ENCODE measurements at places on chromosomes 4 and X.
A peak's percentile ranks its signal among the peaks of the same experiment; 100 is the strongest.

DNA sequence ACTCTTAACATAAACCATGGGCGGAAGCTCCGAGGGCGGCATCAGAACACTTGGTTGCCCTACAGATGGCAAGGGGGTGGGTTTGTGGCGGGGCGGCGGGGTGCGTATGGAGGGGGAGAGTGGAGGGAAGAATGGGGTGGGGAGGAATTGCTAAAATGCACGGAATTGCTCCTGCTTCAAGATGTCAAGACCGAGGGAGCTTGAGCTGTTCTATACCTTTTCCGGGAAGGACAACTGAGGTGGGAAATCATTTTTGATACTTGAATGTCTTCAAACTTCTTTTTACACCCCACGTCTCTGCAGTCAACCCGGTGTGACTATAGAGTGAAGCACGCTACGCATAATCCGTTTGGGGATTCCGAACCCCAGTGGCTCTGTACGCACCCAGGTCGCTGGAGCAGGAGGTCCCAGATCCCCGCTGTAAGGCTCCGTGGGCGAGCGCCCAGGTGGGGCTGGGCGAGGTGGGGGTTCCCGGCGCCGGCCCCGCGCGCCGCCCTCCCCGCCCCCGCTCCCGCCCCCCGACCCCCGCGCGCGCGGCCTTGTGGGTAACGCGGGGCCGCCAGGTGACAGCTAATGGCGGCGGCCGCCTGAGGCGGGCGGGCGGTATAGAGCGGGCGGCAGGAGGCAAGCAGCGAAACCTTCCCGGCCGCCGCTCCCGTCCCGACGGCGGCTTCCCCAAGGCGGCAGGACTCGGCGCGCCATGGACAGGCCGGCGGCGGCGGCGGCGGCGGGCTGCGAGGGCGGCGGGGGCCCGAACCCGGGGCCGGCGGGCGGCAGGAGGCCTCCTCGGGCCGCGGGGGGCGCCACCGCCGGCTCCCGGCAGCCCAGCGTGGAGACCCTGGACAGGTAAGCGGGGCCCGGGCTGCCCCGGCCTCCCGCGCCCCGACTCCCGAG, at the start of gene MTMR1:
Gene MTMR1, plus strand, starts transcription at position 566 of the 894 bp plus-strand sequence. Its CDS starts 135 bp downstream, at position 701.
- DNase-seq: no peak

GRCh38 chr4:6815029-6815836, 32.7 kb downstream of the KIAA0232 start:
- DNase-seq: no peak

DNA sequence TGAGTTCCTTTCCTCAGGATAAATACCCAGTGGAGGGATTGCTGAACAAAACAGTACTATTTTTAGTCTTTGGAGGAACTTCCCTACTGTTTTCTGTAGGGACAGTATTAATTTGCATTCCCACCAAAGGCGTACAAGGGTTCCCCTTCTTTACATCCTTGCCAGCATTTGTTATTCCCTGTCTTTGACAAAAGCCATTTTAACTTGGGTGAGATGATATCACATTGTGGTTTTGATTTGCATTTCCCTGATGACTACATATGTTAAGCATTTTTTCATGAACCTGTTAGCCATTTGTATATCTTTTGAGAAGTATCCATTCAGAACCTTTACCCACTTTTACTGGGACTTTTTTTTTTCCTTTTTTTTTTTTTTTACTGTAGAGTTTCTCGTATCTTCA, 126.2 kb upstream of the ANXA10 start:
- no peak for DNase-seq

DNA sequence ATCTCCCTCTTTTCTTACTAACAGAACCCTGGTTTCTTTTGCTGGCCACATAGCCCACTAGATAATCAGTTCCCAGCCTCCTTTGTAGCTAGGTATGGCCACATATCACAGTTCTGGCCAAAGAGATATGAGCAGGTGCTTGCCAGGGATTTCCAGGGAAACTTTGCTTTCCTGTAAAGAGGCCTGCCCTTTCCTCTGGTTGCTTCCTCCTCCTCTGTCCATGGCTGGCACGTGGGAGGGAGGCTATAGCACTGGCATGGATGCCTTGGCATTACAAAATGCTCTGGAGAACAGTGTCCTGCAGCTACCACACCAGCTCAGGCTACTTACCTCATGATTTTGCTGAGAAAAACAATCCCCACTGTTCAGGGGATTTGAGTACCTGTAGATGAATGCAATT, 27.5 kb downstream of the RAB33B start:
- DNase-seq: no peak

DNA sequence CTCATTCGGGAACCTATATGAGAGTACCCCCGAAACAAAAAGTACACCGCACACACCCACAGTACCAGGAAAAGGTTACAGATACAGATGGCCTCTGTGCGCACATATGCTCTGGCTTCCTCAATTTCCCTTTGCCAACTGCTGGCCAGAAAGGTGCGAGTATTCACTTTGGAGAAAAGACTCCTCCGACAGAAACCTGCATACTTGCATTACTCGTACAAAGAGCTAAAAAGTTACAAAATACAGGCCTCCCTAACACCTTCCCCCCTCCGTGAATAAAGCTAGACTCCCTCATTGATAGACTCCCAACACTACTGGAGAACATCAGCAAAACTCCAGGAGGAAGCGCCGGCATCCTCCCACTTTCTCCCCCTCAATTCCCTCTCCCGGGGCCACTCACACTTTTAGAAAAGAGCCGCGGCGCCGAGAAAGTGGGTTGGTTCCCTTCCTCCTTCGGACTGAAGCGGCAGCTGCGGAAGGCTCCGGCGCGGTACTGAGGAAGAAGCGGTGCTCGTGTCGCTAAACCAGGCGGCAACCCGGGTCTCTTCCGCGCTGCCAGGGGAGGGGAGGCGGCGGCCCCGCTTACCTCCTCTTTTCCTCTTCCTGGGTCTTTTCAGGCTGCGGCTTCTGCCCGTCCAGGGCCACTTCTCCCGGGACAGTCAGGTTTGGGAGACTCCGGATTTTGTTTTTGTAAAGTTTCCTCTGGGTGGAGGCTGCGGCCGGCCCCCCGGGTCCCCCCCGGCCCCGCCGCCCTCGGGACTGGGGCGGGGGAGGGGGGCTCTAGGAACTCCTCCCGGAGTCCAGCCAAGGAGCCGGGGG, 1.1 kb downstream of the FBXW7 start:
- DNase-seq: no peak

- no peak for DNase-seq
Observed at GRCh38 chr4:143396695-143397094, 60.0 kb downstream of the GAB1 start.

DNA sequence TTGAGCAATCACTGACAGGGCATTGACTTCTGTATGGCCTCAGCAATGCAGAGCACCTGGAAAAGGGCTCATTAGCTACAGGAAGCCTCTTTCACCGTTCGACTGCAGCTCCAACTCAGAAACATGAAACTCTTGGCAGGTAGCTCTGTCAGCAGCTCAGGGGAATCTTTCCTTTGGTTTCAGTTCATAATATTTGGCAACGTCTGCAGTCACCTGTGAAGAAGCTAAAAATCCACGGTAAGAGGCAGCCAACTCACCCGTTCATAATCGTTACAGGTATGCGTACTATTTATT, 354.9 kb downstream of the CAMK2D start:
- no peak for DNase-seq

- DNase-seq: no peak
Observed at GRCh38 chr4:16169490-16169889, 56.8 kb downstream of the TAPT1 start.

- DNase-seq: no peak
Observed at GRCh38 chr4:153326513-153326912, 18.0 kb upstream of the MND1 start.

GRCh38 chr4:68249434-68249833, 3.9 kb upstream of the TMPRSS11B start:
- DNase-seq: no peak

- no peak for DNase-seq
Observed at GRCh38 chr4:104763554-104764222, 269.0 kb upstream of the CXXC4 start.

DNA sequence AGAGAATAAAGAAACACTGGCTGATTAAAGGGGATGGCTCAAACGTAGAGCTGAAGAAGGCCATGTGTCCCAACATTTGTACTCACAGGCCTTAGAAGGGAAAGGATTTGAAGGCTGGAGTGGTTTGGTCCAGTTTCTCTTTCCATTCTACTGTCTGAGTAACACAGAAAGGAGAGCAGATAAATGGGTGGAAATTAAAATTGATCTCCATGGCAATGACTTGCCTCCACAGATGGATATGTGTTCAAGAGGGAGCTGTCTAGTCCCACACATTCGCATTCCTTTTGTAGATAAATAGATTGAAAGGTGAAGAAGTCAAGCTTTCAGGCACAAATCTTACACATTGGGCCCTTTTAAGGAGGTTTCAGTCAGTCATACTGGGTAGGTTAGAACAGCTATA, 74.6 kb downstream of the DOCK11 start:
- DNase-seq: no peak

DNA sequence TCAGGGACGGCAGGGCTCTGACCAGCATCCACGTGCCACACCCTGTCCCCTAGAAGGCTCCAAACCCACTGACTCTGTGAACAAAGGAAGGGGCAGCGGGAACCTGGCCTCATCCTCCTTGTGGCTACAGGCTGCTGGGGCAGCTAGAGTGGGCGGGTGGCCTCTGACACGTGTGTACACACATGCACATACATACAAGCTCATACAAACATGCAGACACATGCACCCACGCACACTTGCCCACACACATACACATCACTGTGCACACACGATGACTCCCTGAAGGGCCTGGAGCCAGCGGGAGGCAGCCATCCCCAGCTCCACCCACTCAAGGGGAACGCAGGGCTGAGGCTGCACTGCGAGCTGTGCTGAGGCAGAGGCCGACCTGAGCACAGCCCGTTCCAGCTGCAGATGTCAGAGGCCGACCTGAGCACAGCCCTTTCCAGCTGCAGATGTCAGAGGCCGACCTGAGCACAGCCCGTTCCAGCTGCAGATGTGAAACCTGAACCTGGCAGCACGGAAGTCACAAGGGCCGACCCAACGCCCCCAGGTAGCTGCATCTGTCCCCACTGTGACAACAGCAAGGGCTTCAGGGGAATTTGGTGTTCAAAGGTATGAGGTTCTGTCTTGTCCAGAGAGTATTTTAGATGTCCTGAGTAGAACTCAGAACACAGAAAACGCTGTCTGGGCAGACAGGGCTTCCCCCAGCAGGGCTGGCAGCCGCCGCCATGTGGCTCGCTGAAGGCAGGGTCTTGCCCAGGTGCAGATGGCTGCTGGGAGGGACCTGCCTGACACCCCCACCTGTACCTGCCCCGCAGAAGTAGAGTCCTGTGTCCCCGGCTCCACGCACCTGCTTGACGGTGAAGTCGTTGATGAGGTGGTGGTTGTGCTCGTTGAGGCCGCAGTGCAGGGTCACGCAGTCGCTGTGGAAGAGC, 33.5 kb downstream of the CTBP1 start:
- no peak for DNase-seq

GRCh38 chr4:152971053-152971452, 34.9 kb downstream of the FHDC1 start:
- DNase-seq: no peak

GRCh38 chr4:126664839-126665238, 967.9 kb upstream of the INTU start:
- no peak for DNase-seq

GRCh38 chr4:57498251-57498650, 388.1 kb upstream of the IGFBP7 start:
- DNase-seq: no peak

DNA sequence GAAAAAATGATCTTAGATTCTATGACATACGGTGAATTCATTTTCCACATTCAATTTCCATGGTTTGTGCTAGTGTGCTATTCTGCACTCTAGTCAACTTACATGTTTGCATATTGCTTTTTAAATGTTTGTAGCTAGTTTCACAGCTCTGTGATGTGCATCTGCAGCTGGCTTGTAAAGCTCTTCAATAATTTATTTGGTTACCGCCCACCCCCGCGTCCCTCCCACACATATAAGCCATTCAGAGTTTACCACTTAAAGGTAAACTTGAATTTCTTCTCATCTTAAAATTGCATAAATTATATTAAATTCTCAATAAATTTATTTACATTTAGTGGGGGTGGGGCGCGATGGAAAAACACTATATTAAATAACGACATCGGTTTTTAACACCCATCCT, 291 bp upstream of the NBDY start:
- no peak for DNase-seq

- no peak for DNase-seq
Observed at GRCh38 chrX:101736651-101737050, 77.0 kb upstream of the ARMCX2 start.

DNA sequence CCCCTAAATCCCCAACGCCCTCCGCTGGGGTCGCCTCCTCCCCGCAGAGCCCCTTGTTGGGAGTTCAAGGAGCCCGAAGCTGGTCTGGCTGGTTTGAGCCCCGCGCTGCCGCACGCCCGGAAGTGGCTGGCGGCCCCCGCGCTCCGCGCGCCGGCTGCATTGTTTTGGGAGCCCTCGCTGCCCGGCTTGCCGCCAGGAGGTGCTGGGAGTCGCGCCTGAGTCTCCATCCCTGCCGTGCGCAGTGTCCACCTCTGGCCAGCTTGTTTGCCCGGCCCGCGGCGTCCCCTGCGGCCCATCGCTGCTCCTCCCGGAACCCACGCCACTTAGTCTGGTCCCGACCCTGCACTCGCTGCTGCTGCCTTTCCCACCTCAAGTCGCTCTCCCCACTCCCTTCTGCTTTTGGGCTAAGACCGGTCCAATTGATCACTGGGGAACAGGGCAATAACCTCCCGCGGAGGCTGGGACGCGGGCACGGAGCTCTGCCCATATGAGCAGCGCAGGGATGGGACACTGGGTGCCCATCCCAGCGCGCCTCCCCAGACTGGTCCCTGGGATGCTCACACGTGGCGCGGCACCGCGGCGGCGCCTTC, 2.2 kb upstream of the SFRP2 start:
- DNase-seq: no peak

DNA sequence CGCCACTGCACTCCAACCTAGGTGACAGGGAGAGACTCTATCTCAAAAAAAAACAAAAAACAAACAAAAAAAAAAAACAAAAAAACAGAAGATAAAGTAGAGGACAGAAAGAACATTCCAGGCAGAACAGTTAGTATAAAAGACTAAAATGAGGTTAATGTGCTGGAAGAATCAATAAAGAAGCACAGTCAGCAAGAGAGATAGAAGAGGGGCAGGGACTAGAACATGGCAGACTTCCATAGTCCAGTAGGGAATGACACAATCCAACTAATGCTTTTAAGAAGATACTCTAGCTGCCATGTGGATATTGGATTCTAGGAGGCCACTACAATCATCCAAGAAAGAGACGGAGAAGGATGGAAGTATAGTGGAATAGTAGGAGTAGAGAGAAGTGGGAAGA, 11.6 kb downstream of the ADGRG2 start:
- DNase-seq: no peak

GRCh38 chrX:38859602-38860001, 58.3 kb downstream of the MID1IP1 start:
- no peak for DNase-seq

- peak; percentile 16 for DNase-seq
Observed at GRCh38 chr4:75916091-75916661, 13.9 kb upstream of the PPEF2 start.

DNA sequence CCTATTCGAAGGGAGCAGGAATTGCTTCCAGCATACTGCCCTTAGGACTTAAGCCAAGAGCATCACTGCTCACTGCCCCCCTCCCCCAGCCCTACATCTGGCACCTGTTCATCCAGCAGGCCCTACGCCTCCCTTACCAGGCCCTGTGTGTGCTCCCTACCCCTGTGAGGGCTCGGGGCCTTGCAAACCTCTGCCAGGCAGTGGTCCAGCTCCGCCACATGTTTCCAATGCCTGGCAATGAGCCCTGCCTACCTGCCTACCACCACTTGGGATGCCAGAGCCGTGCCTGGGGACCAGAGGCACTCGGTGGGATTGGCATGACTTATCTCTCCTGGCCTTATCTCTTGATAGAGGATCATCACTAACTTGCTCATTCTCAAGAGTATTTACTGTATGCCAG, 27.5 kb upstream of the MTM1 start:
- no peak for DNase-seq

Measured in brain pericyte (primary cell).